NCI-H1436 treated with DMSO at 0.1 percent for 48 hours (cell line): ENCODE measurements at places on chromosomes 13 and 19.

GRCh38 chr13:102405499-102406100, 3.8 kb upstream of the FGF14 start:
- no peak for DNase-seq

DNA sequence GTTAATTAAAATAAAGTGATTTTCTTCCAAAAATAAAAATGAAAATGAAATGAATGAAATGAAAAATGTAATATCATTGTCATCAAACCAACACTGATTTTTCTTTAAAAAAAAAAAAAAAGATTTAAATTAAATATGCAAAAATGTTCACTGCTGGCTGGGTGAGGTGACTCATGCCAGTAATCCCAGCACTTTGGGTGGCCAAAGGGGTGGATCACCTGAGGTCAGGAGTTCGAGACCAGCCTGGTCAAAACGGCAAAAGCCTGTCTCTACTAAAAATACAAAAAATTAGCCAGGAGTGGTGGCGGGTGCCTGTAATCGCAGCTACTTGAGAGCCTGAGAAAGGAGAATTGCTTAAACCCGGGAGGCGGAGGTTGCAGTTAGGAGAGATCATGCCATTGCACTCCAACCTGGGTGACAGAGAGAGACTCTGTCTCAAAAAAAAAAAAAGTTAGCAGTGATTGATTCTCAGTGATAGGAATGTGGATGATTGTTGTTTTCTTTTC, 44.6 kb upstream of the LSM14A start:
- DNase-seq: no peak

GRCh38 chr13:50130123-50130946, 115.1 kb downstream of the KCNRG start:
- no peak for DNase-seq

- peak; percentile 37 for DNase-seq
These were observed 33.0 kb upstream of the MRI1 start for GRCh38 chr19:13731147-13731964.

DNA sequence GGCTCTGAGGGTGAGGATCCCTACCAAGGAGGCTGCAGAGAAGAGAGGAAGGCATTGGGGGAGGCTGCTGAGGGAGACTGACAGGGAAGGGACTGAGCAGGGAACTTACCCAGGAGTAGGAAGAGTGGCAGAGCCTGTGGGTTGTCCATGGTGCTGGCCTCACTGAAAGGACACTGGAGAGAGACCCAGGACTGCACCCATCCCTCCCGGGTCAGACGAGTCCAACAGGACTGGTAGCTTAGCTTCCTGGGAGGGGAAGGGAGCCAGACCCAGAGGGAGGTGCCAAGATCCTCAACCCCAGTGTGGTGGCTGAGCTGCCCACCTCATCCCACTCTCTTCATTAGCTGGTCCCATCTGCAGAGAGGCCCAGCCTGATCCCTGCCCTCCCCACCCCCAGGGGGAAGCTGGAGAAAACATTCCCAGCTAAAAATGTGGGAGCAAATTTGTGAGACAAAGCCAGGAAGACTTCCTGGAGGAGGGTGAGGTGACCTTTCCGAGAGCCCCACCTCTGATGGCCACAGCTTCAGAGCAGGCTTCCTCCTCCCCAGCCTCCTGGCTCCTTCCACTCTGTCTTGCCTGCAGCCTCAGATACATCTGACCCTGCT, at the start of gene VSIG10L:
TSS of gene VSIG10L (minus strand) at position 164 of the 605 bp plus-strand sequence. CDS start at position 149, 15 bp downstream.
- no peak for DNase-seq

DNA sequence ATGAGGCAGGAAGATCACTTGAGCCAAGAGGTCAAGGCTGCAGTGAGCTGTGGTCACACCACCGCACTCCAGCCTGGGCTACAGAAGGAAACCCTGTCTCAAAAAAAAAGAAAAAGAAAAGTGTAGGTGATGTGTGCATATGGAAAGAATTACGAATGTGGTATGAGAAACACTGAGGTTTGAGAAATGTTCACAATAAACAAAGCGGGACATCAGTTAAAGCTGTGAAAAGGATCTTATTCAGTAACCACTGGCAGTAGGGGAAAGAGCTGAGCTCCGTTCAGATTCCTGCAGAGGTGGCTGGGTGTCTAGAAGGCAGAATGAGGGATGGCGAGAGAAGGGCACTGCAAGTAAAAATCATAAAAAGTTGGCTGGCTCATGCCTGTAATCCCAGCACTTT, 4.1 kb upstream of the IGSF23 start:
- DNase-seq: no peak

DNA sequence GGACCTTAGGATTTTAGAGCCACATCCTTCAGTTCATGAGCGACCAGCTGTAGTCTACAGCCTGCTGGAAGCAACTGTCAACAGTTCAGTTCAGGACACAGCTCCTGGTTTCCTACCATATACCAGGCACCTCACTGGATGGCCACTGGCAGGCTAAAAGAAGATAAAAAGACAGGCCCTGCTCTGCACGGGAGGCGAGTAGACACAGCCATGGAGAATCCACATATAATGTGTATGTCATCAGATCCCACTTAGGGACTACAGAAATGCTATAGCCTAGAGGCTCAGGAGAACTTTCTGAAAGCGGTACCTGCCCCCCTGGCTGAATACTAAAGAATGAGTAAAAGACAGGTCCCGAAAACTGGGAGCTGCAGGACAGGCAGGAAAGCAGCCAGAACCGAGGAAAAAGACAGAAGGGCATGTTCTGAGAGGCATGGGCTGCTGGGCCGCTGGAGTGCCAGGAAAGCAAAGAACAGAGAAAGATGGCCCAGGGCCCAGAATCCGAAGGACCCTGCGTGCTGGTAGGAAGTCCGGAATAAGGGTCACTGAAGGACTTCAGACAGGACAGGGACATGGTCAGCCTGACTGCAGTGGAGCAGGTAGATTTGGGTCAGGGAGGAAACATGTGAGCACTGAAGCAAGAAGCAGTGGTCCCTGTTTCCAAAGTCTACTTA, 23.5 kb downstream of the DZIP1 start:
- DNase-seq: no peak

- no peak for DNase-seq
These were observed 104.2 kb downstream of the TDRD3 start for GRCh38 chr13:60501236-60501635.

- DNase-seq: peak; percentile 67
These were observed 158.2 kb downstream of the NALCN start for GRCh38 chr13:101258071-101258470.

DNA sequence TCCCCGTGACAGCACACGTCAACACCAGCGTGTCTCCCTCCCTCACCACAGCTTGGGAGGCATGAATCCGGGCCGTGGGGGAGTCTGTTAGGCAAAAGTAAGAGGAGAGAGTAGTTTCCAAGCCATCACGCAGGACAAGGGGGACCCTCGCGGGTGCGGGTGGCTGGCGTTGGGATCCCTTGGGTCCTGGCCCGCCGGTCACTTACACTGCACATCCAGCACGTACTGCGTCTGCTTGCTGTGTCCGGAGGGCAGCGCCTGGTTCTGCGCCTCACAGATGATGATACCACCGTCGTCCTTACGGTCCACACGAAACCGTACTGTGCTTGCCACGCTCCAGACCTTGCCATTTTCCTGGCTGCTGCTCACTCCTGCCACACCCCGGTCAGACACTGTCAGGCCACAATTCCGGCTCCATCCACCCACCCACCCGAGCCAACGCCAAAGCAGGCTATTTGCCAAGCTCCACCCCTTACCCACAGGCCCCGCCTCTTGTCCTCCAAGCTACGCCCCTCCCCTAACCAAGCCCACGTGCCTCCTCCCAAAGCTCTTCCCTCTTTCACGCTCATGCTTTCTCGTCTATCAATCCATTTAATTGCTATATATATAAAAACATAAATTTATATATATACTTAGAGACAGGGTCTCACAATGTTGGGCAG, 6.6 kb upstream of the ZNF428 start:
- no peak for DNase-seq

- DNase-seq: no peak
These were observed 5.6 kb downstream of the GFY start for GRCh38 chr19:49430678-49431329.

- no peak for DNase-seq
These were observed 5.6 kb downstream of the UHRF1 start for GRCh38 chr19:4914736-4915501.

DNA sequence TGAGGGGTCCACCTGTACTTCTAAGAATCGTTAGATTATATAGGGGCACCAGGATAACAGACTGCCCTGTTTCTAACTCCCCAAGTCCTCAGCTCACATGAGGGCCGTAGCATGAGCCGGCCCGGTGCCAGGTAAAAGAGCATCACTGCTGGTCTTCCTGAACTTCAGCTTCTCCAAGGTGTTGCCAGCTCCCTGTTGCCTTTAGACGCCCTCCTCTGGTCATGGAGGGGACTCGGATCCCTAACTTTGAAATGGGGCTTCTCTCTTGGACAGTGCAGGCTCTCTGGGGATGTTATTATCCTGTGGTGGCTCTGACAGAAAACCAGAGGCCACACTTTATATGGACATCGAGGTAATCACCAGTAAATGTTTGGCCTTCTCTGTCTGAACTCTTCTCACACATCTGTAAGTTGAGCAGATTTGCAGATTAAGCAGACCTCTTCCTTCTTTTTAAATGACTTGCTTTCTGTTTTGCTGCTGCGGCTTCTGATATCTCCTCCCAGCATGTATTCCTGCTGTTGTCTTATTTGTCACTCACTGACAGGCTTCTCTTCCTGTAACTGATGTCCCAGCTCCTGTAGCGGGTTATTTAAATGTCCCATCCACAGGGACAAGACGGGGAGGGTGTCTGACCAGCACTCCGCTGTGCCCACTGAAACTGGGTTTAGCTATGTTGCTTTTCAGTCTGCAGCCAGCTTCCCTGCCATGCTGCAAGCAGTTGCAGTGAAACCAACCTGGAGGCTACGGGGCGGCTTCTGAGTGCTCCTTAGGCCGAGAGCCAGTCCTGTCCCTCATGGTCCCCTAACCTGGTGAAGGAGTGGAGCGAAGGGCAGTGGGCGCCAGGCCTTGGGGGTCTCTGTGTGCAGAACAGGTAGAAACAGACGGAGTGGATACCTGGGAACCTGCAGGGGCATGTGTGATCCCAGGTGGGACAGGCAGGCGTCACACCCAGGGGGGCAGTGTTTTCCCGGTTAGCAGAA, 39.2 kb downstream of the TSSK6 start:
- DNase-seq: no peak

GRCh38 chr19:43639519-43640423, at the start of gene CADM4:
Gene CADM4, minus strand, starts transcription at chr19:43639850. Its CDS starts 60 bp downstream, at chr19:43639790.
- no peak for DNase-seq

- DNase-seq: no peak
These were observed 71.9 kb upstream of the IRS2 start for GRCh38 chr13:109858319-109858718.

DNA sequence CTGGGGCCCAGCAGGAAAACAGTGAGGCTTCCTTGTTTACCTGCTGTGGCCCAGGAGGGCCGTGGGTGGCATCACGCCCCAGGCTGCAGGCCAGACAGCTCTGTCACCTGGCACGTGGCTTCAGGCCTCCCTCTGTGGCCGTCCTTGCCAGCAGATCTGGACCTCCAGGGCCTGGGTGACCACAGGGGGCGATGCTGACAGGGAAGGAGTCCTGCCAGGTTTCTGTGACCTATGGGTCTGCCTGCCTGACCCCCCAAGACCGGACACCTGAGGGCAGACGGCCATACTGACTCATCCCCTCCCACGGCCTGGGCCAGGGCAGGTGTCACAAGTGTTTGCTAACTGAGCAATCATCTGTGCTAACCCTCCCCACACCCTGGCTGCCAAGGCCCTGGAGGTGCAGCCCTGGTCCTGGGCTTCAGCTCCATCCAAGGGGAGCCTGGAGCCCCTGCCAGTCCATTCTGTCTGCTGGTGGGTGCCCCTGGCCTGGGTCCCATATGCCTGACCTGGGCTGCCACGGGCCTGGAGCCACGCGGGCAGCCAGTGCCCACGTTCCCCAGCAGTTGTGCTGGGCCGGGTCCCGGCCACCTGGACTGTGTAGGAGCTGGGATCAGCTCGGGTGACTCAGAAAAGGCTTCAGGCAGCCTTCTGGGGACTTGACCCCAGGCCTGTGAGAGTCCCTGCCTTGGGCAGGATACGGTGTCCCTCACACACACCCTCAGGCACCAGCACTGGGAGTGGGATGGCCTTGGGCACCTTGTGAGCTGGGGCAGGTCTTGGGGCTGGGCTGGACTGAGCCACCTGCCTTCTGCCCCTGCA, 3.7 kb downstream of the CDC34 start:
- no peak for DNase-seq

GRCh38 chr13:97367016-97367822, 66.8 kb upstream of the RAP2A start:
- no peak for DNase-seq

GRCh38 chr13:41654796-41655195, 197.4 kb downstream of the RGCC start:
- no peak for DNase-seq

- no peak for DNase-seq
These were observed 33.8 kb downstream of the COL4A2 start for GRCh38 chr13:110340812-110341444.

DNA sequence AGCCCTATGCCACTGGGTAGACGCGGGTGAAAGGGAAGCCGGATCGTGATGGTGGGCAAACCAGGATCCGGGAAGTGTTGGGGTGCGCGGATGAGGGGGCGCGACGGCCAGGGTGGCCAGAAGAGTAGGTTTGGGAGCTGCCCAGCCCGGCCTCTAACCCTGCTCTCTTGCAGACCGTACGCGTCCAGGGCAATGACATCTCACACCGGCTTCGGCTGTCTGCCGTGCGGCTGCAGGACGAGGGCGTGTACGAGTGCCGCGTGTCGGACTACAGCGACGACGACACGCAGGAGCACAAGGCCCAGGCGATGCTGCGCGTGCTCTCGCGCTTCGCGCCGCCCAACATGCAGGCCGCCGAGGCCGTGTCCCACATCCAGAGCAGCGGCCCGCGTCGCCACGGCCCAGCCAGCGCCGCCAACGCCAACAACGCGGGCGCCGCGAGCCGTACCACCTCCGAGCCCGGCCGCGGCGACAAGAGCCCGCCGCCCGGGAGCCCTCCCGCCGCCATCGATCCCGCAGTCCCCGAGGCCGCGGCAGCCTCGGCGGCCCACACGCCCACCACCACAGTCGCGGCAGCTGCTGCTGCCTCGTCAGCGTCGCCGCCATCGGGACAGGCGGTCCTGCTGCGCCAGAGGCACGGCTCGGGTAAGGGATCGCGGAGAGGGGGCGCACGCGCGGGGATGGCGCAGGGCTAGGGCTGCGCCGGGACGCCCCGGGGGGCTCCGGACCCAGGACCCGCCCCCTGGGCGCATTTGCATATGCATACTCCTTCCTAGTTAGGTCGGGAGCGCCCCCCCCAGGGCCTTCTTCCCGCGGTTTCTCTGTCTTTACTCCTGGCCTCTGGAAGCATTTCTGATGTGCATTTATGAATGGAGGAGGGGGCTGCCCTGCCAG, 4.1 kb downstream of the VSTM2B start:
- no peak for DNase-seq

DNA sequence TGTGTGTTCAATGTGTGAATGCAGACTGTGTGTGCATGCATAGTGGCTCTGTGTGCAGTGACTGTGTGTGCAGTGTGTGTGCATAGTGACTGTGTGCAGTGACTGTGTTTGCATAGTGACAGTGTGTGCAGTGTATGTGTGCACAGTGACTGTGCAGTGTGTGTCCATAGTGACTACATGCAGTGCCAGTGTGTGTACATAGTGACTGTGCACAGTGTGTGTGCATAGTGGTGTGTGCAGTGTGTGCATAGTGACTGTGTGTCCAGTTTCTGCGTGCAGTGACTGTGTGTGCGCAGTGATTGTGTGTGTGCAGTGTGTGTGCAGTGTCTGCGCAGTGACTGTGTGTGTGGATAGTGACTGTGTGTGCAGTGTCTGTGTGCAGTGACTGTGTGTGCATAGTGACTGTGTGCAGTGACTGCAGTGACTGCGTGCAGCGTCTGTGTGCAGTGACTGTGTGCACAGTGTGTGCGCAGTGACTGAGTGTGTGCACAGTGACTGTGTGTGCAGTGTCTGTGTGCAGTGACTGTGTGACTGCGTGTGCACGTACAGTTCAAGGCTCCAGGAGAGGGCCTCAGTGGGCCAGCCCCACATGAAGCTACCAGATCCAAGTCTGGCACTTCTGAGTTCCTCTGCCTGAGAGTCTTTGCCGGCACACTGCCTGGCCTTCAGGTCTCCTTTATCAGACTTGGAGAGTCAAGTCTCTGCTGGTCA, 90.3 kb downstream of the IER2 start:
- DNase-seq: no peak
